Left lung (tissue), 14 donors: ENCODE measurements at places on chromosomes 11 and 22. TPM values are rescaled to one million over a fixed set of nuclear protein-coding genes. Genes with fewer than 3 reads are reported as not detected.

GRCh38 chr22:23786261-23786710 lies 480 bp upstream of the SMARCB1 start:
- no peaks in the 10 kb centered on the region for H3K36me3 ChIP-seq
- H3K27ac ChIP-seq: peak overlapping the region; percentile 99
- peaks cover 8% of the 10 kb centered on the region for H3K4me1 ChIP-seq
- no peaks in the 10 kb centered on the region for H3K27me3 ChIP-seq
- DNase-seq: no peak

GRAP2 gene
- total RNA-seq: 2.3 TPM

DNA sequence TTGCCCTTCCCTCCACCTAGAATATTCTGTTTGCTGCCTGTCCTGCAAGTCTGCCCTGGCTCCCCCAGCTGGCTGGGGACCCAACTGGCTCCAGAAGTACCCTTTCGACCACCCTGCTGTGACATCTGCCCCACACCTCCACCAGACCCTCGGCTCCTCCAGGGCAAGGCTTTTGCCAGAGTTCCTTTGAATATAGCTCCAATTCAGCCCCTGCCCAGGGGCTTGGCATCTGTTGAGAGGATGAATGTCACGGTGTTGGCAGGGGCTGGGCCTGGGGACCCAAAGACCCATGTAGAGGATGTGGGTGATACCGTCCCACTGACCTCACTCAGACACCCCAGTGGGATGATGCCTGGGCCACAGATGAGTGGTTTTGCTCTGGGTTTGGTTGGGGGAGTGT lies 4.0 kb downstream of the NLRP6 start:
- peaks cover 46% of the 10 kb centered on the region for H3K4me1 ChIP-seq
- no peaks in the 10 kb centered on the region for H3K36me3 ChIP-seq
- DNase-seq: peak; percentile 36
- peaks cover 50% of the 10 kb centered on the region for H3K27me3 ChIP-seq
- no peak overlapping the region for H3K4me3 ChIP-seq

DNA sequence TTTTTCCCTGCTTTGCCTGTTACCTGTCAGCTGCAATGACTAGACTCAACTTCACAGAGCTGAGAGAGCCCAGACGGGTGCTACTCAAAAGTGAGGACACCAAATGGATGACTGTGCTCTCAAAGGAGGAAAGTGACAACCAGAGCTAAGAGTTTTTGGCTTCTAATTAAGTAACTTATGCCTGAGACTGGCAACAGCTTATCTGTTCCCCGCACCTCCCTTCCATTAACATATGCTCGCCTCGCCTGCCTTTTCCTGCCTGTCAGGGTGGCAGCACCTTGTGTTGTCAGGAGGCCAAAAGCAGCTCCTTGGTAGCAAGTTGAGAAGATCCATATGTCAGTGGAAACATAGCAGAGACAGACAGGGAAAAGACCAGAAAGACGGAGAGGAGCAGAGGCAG lies 573.9 kb upstream of the KIRREL3 start:
- no peaks in the 10 kb centered on the region for H3K27me3 ChIP-seq
- no peak overlapping the region for H3K4me3 ChIP-seq
- H3K4me1 ChIP-seq: no peaks in the 10 kb centered on the region
- no peak for DNase-seq

- H3K27ac ChIP-seq: peak overlapping the region; percentile 96
- no peaks in the 10 kb centered on the region for H3K27me3 ChIP-seq
- DNase-seq: no peak
- H3K36me3 ChIP-seq: peaks cover 31% of the 10 kb centered on the region
Observed at GRCh38 chr22:36384766-36385481, 2.8 kb downstream of the MYH9 start.

- DNase-seq: no peak
- no peak overlapping the region for H3K4me3 ChIP-seq
- H3K27me3 ChIP-seq: peaks cover 12% of the 10 kb centered on the region
- no peaks in the 10 kb centered on the region for H3K36me3 ChIP-seq
- no peak overlapping the region for H3K27ac ChIP-seq
Observed at GRCh38 chr22:44393066-44393465, 80.3 kb upstream of the SHISAL1 start.

TNNT3 gene
- 3.0 TPM for total RNA-seq

MICALL1 gene
- total RNA-seq: 35.8 TPM

RAB3IL1 gene
- 13.3 TPM for total RNA-seq

SLC5A4 gene
- 0.73 TPM for total RNA-seq

GRCh38 chr11:71525188-71525937 lies 1.7 kb upstream of the KRTAP5-7 start:
- no peaks in the 10 kb centered on the region for H3K4me1 ChIP-seq
- H3K36me3 ChIP-seq: no peaks in the 10 kb centered on the region

PSMC3 gene
- total RNA-seq: 86.7 TPM

- no peaks in the 10 kb centered on the region for H3K36me3 ChIP-seq
- H3K27ac ChIP-seq: no peak overlapping the region
- H3K27me3 ChIP-seq: no peaks in the 10 kb centered on the region
- no peaks in the 10 kb centered on the region for H3K4me1 ChIP-seq
- H3K4me3 ChIP-seq: no peak overlapping the region
Observed at GRCh38 chr11:35717520-35717919, 54.9 kb downstream of the TRIM44 start.

GRCh38 chr22:38462960-38463784 lies 4.7 kb upstream of the KDELR3 start:
- H3K4me1 ChIP-seq: peaks cover 27% of the 10 kb centered on the region
- H3K4me3 ChIP-seq: no peak overlapping the region
- H3K27me3 ChIP-seq: peaks cover 15% of the 10 kb centered on the region
- DNase-seq: no peak
- H3K36me3 ChIP-seq: no peaks in the 10 kb centered on the region
- H3K27ac ChIP-seq: no peak overlapping the region

SOX6 gene
- 5.0 TPM for total RNA-seq

DNA sequence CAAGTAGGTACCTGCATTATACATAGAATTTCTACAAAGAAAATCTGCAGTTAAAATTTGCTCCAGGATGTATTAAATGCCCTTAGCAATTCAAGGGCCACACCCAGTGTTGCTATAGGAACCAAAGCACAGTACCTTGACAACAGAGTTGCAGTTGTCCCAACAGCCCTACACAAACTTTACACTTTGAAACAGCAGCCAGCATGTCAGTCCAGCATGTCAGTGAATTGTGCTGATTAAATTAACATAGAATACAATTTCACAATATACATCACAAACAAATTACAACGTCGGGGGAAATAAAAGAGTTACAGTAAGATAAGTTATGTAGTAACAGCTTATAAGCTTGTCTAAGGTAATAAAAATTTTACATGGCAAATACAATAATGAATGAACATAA lies 389.2 kb downstream of the SOX6 start:
- H3K4me1 ChIP-seq: peaks cover 38% of the 10 kb centered on the region
- H3K4me3 ChIP-seq: no peak overlapping the region
- no peaks in the 10 kb centered on the region for H3K27me3 ChIP-seq
- no peaks in the 10 kb centered on the region for H3K36me3 ChIP-seq

PITPNM1 gene
- 55.5 TPM for total RNA-seq

GRIK4 gene
- total RNA-seq: 3.5 TPM

DNA sequence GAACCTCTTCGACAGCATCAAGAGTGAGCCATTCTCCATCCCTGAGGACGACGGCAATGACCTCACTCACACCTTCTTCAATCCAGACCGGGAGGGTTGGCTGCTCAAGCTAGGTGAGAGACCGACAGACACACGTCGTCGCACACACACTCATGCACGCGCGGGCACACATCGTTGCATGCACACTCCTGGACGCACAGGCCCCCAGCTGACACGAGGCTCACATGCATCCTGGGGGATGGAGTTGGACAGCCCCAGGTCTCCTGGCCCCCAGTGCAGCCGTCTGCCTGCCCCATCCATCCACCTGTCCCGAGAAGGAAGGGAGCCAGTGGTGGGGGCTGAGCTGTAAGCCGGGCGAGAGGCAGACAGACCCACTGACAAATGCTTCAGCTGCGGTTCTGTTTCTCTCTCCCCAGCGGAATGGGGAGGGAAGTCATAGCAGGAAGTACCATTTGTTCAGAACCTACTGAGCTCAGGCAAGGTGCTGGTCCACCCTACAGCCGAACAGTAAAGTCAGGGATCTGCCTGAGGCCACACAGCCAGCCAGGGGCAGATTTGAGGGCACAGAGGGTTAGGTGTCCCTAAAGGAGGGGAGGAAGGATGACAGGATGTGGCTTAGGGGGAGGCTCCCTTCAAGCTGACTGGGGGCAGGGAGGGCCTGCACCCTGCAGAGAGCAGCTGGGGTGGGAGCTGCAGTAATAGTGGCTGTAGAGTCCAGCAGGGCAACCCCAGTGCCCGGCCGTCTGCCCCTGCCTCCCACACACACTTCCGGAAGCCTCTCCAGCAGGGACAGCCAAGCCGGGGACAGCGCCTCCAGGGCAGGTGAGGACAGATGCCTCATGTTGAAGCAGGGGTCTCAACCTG lies 27.1 kb downstream of the CYTH4 start:
- no peak overlapping the region for H3K27ac ChIP-seq
- no peaks in the 10 kb centered on the region for H3K27me3 ChIP-seq
